Activated CD4-positive, alpha-beta memory T cell treated with anti-CD3 and anti-CD28 coated beads for 36 hours (primary cell): ENCODE measurements at places on chromosomes 2 and 18. TPM values are rescaled to one million over a fixed set of nuclear protein-coding genes. Genes with fewer than 3 reads are reported as not detected.

STAT4 gene
- total RNA-seq = 52.6 TPM

RSAD2 gene
- total RNA-seq = 7.9 TPM

MROH2A gene
- total RNA-seq = not detected

PCARE gene
- total RNA-seq = not detected

XRCC5 gene
- total RNA-seq = 515 TPM

UGP2 gene
- total RNA-seq = 113 TPM

ORC4 gene
- total RNA-seq = 34.9 TPM

SERPINB2 gene
- not detected for total RNA-seq

ZFAND2B gene
- total RNA-seq = 34.4 TPM

SERPINB10 gene
- not detected for total RNA-seq

SERPINB11 gene
- total RNA-seq = not detected

CCDC141 gene
- total RNA-seq = 1.3 TPM

ACMSD gene
- total RNA-seq = not detected

CAPN14 gene
- total RNA-seq = 0.39 TPM
